GM18507 (cell line): ENCODE measurements at places on chromosomes 4 and X.

DNA sequence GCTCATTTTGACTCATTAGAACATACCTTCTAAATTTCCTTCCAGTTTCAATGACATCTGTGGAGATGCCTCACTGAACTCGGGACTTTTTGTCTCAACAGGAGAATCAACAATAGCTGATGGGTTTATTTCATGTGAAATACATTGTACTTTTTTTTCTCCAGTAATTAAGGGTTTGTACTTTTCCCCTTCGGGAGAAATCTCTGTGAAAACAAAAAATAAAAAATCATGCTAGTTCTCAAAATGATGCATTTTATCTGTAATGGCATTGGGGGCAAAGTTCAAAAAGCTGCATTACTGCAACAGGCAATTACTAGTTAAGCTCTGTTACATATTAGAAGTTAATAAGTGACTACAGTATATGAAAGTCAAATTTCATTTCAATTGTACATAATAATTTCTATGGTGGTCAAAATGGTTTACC, 167.3 kb upstream of the SH3RF1 start:
- DNase-seq = no peak

DNA sequence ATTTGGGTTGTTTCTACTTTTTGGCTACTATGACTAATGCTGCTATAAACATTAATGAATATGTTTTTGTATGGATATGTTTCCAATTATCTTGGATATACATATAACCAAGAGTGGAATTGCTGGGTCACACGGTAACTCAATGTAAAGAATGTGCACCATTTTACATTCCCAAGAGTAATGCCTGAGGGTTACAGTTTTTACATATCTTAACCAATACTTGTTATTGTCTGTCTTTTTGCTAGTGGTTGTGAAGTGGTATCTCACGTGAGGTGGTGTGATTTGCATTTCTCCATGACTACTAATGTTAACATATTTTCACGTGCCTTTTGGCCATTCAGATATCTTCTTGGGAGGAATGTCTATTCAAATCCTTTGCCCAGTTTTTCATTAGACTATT, 200.3 kb upstream of the MAB21L2 start:
- DNase-seq = no peak

- no peak for DNase-seq
These were observed 2.9 kb downstream of the PF4 start for GRCh38 chr4:73978886-73979285.

DNA sequence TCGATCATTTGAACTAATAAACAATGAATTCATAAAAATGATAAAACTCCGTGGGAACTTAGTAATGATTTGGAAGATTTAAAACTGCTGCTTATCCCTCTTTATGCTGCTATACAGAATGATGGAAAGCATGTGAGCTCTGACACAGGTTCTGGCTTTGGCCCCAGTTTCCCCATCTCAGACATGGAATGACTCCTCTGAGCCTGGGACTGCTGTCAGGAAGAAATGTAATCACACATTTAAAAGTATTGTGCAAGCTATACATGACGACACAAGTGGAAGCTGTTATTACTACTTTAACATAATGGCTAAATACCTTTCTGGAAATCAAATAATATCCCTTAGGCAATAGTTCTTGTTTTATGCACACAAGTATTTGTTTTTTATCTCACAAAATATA, 161.7 kb downstream of the DCHS2 start:
- no peak for DNase-seq

- no peak for DNase-seq
These were observed 29.6 kb downstream of the TLR10 start for GRCh38 chr4:38752941-38753806.

- DNase-seq = no peak
These were observed 606 bp downstream of the CXorf58 start for GRCh38 chrX:23908219-23909004.

DNA sequence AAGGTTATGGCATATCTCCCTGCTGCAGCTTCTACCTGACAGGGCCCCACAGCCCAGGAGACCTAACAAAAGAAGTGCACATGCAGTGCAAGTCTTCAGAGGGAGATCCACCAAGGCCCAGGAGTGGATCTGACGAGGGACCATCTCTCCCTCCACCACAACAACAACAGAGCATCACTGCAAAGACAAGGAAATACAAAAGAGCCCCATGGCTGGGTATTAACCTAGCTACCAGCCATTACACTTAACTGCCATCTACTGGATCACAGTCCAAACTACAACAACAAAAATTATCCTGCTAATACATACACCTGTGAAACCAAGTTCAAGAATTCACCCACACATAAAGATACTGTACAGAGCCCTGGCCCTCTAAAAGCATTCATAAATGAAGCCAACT, 280.2 kb upstream of the SLC7A11 start:
- DNase-seq = no peak

- no peak for DNase-seq
These were observed 96.4 kb upstream of the DDIT4L start for GRCh38 chr4:100286636-100287035.

DNA sequence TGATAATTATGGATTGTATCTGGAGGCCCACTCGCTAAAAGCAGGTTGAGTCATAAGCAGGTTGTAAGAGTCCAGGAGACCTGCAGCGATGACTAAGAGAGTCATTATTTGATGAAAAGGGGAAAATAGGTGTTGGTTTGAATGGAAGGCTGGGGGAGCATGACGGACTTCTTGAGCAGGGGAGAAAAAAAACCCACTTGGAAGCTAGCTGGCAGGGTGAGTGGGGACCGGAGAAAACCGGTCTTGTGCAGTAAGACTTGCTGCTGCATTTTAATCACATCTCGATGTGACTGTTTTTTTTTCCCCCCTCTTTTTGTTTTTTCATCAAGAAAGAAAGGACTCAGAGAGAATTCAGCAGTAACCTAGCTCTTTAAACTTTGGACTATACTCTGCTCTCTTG, 90.0 kb downstream of the IGSF1 start:
- DNase-seq = no peak

DNA sequence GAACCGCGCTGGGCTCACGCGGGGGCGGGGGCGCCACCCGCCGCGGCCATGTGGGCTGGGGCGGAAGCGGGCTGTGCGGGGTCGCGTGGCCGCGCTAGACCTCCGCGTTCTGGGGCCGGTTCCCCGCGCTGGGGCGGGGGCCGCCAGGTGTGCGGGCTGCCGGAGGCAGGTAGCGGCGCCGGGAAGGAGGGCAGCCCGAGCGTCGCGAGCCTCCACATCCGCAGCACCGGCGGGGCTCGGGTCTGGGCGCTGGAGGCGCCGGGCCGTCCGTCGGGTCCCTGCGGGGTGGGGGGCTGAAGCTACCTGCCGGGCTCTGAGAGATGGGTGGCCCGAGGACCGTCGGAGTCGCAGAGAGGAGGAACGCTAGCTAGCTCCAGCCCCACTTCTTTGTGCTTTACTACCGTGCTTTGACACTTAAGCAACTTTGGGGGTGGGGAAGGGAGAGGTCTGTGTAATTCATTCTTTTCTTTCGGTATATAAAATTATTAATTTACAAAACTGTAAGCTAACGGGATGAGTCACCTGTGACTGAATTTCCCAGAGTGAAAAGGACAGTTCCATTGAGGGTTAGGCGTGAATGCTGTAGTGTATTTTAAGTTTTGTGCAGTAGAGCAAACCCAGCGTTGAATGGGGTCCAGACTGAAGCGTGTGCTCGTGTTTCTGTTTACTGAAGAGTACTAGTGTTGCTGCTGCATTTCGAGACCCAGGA, 689 bp downstream of the METAP1 start:
- no peak for DNase-seq

- no peak for DNase-seq
These were observed 86.9 kb upstream of the NWD2 start for GRCh38 chr4:37157476-37158167.

DNA sequence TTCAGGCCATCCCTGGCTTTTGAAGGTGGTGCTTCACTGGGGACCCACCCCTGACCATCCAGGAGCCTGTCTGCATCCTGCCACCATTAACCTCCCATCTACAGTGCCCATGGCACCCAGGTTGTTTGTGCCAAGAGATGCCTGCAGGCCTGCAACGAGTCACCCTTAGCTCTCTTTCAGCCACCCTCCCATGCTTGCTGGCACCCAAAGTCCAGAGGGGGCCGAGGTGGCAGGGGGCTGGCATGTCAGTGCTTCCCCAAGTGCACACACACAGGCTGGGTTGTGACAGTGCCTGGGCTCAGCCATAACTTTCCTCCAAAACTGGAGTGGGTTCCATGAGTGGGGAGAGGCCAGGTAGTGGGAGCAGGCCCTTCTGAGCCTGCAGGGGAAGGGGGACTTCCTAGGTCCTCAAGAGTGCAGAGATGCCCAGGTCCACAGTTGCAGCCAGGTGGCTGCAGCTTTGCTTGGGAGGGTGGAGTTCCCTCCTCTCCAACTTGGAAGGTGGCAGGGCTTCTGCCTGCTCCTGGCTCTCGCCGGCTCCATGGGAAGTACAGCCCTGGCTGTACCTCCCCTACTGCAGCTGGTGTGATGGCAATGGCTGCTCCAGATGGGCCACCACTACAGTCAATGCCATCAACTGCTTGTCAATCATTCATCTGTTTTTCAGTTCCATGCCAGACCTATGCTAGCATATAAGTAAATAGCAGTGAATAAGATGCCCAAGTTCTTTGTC, 235.9 kb upstream of the GIMD1 start:
- no peak for DNase-seq

DNA sequence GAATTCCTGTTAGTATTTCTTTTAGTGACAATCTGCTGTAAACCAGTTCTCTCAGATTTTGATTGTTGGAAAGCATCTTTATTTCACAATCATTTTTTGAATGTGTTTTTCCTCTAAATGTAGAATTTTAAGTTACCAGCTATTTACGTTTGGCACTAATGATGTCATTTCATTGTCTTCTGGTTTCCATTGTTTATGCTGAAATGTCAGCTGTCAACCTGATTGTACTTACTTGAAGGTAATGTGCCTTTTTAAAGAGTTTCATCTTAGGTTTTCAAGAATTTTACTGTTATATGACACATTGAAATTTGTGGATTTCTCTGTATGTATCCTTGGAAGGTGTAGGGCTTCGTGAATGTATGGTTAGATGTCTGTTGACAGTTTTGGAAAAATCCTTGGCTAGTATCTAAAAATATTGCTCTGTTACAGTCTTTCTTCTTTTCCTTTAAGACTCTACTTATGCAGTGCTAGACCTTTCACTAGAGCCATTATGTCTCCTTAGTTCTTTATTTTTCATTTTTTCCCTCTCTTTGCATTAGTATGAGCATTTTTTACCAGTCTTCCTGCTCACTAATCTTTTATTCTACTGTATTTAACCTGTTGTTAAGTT, 30.4 kb downstream of the SMAD1 start:
- no peak for DNase-seq

DNA sequence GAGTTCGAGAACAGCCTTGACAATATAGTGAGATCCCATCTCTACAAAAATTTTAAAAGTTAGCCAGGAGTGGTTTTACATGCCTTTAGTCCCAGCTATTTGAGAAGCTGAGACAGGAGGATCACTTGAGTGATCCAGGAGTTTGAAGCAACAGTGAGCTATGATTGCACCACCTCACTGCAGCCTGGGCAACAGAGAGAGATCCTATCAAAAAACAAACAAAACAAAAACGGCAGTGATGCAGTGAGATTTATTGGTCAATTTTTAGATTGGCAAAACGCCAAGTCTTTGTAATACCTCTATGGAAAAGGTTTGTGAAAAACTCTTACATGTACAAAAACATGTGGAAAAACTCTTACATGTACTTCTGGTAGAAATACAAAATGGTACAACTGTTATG, 91.3 kb downstream of the PTPN13 start:
- no peak for DNase-seq

DNA sequence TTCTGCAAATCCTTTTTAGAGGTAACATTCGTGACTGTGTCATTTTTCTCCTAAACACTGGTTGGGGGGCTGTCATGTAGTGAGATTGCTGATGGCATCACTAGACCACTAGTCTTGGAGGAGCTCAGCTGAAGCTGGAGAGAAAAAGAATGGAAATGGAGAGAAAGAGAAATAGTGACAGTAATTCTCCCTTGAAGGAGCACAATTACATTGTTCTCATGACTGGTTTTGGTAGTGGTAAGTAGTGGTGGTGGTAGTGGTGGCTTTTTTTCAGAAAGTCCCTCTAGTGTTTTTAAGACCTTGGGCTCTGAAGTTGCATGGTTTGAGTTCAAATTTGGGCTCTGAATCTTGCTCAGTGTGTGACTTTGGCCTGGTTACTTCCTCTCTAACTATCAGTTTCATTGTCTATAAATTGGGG, 99.8 kb downstream of the LARP7 start:
- no peak for DNase-seq

GRCh38 chr4:184461711-184462441, 12.5 kb downstream of the IRF2 start:
- no peak for DNase-seq

GRCh38 chrX:153622661-153623309, 23.8 kb upstream of the CCNQ start:
- DNase-seq = no peak

GRCh38 chr4:146072376-146072775, 103.1 kb upstream of the LSM6 start:
- DNase-seq = no peak

GRCh38 chrX:100083211-100083610, 326.9 kb downstream of the PCDH19 start:
- no peak for DNase-seq

GRCh38 chrX:112627206-112627605, 52.5 kb downstream of the LHFPL1 start:
- no peak for DNase-seq

DNA sequence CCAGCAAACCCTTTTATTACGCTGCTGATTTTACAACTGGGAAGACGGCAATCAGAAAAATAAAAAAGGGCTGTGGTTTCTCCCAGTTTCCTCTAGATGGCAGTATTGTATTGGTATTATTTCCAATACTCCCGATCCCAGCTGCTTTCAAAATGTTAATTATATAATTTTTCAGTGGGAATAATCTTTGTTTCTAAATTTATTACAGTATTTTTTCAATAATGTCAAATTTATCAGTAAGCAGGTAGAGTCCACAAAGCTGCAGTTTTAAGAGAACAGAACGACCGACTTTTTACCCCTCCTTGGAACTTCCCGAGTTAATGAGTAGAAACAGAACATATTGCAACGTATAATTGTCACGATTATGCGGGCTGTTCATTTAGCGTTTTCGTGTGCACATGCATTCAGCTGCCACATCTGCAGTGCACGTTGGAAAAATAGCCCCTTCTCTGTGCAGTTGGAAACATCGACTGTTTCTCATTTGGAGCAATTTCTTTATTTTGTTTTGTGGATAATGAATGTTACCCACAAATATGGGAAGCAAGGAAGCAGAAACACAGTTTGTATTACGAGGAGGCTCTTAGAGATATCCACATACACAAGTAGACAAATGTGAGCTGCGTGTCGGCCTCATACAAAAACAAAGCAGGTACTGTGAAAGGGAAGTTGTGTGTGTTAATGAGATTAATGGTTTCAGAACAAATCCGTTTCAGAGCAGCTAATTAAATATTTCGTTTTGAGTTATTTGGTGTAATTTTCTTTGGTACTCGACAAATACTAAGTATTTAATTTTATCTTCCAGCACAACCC, 188.0 kb downstream of the STIM2 start:
- peak; percentile 37 for DNase-seq

DNA sequence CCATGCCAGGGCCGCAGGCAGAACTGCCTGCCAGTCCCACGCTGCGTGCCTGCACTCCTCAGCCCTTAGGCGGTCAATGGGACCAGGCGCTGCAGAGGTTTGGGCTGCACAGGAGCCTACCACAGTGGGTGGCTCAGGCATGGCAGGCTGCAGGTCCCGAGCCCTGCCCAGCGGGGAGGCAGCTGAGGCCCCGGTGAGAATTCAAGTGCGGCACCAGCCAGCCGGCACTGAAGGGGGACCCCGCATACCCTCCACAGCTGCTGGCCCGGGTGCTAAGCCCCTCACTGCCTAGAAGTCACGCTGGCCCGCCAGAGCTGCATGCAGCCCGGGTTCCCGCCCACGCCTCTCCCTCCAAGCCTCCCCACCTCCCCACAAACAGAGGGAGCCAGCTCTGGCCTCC, 302.5 kb upstream of the UGT8 start:
- no peak for DNase-seq
